ENCODE measurements at places on chromosomes 16 and 17. TPM values are rescaled to one million over a fixed set of nuclear protein-coding genes. Genes with fewer than 3 reads are reported as not detected.

DDX52 gene
- 20.7 TPM for total RNA-seq

SPIRE2 gene
- 0.33 TPM for total RNA-seq

EIF3CL gene
- total RNA-seq = 42.2 TPM

KRT39 gene
- total RNA-seq = not detected

SMIM36 gene
- total RNA-seq = not detected

DNAH3 gene
- total RNA-seq = not detected

CCL5 gene
- 3.2 TPM for total RNA-seq

OR1D2 gene
- total RNA-seq = not detected

- DNase-seq = no peak
Observed at GRCh38 chr17:76371656-76372628, 12.5 kb upstream of the SPHK1 start.

DNA sequence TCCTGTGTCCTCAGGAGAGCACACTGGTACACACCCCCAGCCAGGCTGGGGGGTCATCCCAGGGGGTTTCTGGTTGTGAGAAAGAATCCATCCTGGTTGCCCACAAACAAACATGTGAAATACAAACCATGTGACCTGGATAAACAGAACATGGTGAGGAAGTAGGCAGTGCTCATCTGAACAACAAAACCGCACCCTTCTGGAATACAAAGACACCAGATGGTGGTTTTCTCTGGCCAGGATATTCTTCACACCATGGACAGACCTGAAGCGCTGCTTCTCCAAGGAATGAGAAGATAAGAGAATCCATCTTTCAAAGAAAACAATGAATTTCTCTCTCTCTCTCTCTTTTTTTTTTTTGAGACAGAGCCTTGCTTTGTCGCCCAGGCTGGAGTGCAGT is 302.3 kb downstream of the SLC39A11 start:
- DNase-seq = no peak

DNA sequence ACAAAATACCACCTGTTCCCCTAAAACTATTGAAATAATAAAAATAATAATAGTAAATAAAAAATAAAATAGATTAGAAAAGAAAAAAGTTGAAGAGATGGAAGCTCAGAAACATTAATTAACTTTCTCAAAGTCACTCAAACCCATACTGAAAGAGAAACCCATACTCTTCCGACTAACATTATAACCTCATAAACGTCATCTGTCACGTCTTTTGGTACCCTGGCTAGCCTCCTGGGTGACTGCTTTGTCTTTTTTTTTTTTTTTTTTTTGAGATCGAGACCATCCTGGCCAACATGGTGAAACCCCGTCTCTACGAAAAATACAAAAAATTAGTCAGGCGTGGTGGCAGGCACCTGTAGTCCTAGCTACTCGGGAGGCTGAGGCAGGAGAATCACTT is 7.6 kb downstream of the SLFN12L start:
- no peak for DNase-seq

DNA sequence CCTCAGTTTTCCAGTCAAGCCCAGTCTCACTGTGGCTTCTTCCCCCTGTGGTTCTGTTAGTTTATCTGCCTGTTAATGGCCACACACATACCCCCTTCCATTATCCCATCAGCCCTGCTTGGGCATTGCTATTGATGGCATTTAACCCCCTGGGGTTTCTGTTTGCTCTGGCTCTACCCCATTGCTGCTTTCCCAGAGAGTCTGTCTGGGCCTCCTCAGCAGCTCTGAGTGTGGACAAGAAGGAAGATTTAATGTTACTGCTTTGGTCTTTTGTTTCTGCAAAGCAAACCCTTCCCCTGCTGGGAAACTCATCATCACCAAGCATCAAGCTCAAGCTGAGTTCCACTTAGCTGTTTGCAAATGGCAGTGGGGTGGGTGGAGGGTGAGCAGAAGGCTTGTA is 162.7 kb downstream of the CCT6B start:
- DNase-seq = no peak

- DNase-seq = peak; percentile 96
Observed at GRCh38 chr17:64326420-64327054, 63.5 kb upstream of the TEX2 start.

DNA sequence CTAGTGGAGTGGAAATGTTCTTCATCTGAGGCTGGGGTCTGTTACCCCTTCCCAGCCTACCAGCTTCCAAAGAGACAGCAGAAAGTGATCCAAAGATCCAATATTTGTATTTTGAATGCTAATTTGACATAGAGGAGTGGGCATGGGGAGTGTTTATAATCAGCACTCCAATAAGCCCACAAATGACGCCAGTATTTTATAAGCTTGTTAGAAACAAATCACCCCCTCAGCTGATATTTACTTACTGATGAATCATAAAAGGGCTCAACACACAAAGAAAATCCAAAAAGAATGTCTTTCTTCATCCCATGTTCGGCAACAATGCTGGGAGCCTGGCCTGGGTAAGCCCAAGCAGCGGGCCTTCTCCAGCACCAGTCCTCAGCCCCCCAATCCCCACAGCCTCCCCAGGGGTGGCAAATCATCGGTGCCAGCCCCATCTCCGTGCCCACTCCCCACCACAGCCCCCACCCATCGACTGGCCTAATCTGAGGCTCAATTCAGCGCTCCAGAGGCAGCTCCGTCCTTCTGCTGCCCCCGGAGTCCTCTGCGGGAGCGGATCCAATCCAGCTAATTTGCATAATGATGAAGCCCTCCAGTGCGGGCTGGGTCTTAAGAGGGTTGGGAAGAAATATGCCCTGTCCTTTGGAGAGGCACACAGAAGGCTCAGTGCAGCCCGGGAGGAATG is 169.5 kb downstream of the C16orf78 start:
- DNase-seq = no peak

DNA sequence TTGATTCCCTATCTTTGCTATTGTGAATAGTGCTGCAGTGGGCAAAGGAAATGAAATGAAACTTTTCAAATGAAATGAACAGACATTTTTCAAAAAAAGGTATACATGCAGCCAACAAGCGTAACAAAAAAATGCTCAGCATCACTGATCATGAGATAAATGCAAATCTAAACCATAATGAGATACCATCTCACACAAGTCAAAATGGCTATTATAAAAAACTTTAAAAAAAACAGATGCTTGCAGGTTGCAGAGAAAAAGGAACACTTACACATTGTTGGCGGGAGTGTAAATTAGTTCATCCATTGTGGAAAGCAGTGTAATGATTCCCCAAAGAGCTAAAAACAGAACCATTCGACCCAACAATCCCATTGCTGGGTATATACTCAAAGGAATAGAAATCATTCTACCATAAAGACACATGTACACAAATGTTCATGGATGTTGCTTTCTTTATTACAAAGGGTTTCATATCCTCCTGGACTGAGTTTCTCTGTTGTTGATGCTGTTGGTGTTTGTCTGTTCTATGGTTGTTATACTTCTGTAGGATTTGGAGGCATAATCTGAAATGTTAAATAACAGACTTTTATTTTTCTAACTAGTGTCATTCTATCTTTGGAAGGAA is 99.3 kb upstream of the SOX9 start:
- no peak for DNase-seq

GRCh38 chr17:72434991-72435618 is 314.3 kb downstream of the SOX9 start:
- no peak for DNase-seq

- DNase-seq = no peak
Observed at GRCh38 chr17:68863091-68863652, 92.0 kb downstream of the ABCA8 start.

GRCh38 chr16:54070789-54071343 is 215.7 kb downstream of the IRX3 start:
- DNase-seq = no peak

- no peak for DNase-seq
Observed at GRCh38 chr16:85598141-85598540, 15.0 kb upstream of the GSE1 start.

DNA sequence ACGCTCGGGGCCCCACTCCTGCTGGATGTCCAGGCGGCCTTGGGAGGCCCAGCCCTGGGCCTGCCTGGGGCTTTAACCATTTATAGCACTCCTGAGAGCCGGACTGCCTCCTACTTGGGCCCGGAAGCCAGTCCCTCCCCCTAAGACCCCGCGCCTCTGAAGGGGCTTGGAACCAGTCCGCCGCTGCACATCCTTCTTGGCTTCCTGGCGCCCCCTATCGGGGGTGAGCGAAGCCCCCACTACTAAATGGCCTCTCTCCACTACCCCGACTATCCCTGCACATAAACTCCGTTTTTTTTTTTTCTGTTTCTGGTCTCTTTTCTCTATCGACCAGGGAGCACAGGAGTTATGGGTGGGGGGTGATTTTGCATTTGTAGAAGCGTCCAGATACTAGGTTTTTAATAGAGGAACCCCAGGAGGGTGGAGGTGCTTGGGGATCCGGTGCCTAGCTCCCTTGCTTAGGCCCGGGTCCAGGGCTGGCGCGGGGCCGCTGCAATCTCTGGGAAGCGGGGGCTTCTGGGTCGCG is 633 bp upstream of the NOL3 start:
- no peak for DNase-seq

Measured in posterior vena cava (tissue), 2 donors.